ENCODE measurements at places on chromosomes 11 and 22.

DNA sequence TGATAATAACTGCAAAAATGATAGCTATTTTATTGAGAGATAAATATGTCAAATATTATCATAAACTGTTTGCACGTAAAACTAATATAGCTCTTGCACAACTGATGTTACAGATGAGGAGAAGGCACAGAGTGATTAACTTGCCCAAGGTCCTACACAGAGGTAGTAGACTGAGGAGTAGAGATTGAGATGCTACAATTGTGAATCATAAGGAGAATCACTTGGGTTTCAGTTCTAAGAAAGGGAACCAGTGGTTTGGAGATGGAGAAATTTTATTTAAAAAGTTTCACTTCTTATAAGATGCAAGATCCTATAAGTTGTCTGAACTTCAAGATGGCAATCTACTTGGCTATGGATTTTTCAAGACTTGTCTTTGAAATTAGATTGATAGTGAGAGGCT, 224.8 kb upstream of the RAG2 start:
- DNase-seq: no peak

- DNase-seq: no peak
These were observed 5.4 kb upstream of the MICAL3 start for GRCh38 chr22:18029686-18030267.

DNA sequence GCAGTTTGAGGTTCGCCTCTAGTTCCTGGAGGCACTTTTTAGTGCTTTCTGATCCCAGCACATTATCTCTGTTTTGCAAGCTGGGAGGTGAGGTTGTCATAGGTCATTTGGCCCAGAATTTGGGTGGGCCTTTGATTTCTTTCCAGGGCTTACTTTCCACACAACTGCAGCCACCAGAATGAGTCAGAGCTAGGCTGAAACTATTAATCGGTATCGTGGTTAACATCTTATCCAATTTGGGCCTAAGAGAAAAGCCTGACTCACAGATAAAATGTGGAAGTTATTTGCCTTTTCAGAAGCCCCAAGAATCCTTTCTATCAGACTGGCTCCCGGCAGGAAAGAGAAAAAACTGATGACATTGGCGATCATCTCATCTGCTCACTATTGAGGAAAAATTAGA, 166.4 kb downstream of the KIRREL3 start:
- no peak for DNase-seq

GRCh38 chr11:69008737-69009440, 4.2 kb downstream of the MRGPRF start:
- peak; percentile 95 for DNase-seq

DNA sequence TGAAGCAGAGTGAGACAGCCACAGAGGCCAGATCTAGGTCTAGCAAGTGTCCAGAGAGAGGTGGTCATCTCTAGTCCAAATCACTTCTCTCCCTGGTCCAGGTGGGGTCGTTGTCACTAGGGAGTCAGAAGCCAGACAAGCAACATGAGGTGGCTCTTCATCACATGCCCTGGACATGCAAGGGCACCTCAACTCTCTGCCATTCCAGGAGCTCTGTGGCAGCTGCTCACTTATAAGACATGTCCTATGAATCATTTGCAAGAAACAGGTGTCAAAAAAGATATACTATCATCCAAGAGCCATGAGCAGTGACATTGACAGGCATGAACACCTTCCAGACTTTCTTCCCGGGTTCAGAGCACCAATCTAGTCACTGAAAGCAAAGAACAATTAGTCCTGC, 130.8 kb downstream of the GALNT18 start:
- DNase-seq: no peak

DNA sequence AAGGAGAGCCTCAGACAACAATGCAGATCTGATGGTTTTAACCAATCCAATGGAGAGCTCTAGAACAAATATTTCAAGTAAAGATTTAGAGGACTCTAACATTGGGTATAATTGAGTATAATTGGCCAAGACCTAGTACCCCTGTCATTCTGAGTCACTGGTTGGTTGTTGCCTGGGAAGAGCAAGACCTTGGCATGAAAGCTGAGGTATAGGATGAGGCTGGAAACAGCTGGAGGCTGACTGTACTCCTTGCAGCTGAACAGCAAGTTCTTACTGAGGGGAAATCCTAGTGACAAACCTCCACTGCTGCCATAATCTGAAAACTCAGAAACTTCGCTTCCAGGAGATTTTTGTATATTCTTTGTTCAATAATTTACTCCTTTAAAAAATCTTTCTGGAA, 54.3 kb upstream of the MUC15 start:
- DNase-seq: peak; percentile 33

- DNase-seq: no peak
These were observed 209.4 kb upstream of the NCAM1 start for GRCh38 chr11:112751772-112752171.

GRCh38 chr22:32020117-32020516, 22.9 kb upstream of the SLC5A1 start:
- DNase-seq: peak; percentile 89

DNA sequence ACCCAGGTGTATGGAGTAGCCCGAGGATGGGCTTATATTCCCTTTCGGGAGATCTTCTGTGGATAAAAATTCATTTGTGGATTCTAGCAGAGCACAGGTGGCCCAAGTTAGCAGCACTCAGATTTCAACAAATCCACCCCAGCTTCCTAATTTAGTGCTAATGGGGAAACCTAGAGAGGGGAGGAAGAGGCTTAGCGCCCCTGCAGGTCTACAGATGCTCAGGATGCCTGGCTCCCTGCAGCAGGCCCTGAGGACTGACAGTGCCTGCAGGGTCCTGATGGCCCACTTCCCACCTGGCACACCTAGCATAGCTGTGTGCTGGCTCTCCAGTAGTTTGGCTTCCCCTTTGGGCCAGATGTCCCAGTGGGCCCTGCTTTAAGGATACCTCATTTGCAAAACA, 6.5 kb downstream of the DGAT2 start:
- no peak for DNase-seq

DNA sequence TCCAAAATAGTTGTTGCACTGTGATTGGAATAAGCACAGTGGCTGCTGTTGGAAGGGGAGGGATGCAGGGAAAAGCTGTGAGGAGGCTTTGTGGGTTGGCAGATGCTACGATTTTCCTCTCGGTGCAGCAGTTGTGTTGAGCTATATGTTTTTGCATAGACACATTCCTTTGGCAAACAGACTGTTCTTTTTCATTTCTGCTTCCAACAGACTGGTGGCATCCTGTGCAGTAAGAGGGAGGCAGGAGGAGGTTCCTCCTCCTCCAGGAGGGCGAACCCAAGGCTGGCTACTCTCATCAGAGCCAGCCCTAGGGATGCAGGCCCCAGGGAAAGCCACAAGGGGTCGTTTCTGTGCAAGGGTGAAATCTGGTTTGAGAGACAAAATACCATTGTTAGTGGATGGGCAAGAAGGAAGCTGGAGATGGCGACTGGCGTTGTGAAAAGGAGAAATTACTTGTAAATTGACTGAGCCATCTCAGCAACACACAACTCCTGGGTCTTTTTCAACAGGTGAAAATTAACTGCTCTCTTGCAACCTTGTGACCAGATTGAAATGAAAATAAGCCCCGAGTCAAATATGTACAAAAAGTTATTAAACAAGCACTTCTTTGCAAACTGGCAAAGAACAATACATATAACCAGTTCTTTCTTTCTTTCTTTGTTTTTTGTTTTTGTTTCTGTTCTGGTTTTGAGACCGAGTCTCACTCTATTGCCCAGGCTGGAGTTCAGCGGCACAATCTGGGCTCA, 26.5 kb upstream of the UBASH3B start:
- DNase-seq: peak; percentile 83
